Stimulated activated naive CD4-positive, alpha-beta T cell (primary cell): ENCODE measurements at places on chromosomes 12 and 14.

DNA sequence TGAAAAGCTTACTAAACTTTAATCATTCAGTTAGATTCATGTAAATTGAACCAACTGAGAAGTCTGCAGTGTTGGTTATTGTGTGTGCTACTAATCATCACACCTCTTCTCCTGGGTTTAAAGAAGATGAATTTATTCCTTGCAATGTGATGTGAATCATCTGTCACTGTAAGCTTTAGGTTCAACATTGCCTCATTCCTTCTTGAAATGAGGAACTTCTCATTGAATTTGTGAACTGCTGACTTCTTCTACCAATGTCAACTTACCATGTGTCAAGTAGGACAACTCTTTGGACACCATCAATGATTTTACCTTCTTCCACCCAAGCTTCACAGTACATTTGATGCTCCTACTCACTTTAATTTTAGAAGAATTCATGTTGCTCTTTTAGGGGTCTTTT is 17.4 kb upstream of the PRB2 start:
- DNase-seq, result no peak

GRCh38 chr12:5487948-5488625 is 56.2 kb downstream of the NTF3 start:
- DNase-seq, result no peak

GRCh38 chr12:51186465-51187085 is 13.6 kb upstream of the TFCP2 start:
- DNase-seq, result no peak

DNA sequence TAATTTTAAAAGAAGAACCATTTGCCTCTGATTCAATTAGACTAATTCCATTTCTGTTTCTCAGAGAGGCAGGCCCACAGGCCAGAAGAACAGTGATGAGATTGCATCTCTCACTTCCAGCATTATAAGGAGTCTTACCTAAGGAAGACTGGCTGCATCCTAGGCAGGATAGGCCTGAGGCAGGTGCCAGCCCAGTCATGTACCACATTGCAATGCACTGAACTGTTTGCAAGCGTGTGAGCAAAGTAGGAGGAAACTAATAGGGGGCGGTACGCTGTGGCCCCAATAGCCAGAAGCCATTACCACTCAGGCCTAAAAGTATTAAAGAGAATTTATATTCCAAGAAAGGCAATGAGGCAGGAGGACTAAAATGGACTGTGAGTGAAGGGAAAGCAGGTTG is 12.1 kb upstream of the CNIH1 start:
- no peak for DNase-seq

GRCh38 chr14:67666750-67667449 is 7.5 kb downstream of the VTI1B start:
- peak; percentile 63 for DNase-seq

GRCh38 chr14:30496852-30497251 is 62.1 kb upstream of the G2E3 start:
- DNase-seq, result no peak
